DMS79 (cell line): ENCODE measurements at places on chromosomes 4 and X.
A peak's percentile ranks its signal among the peaks of the same experiment; 100 is the strongest.

DNA sequence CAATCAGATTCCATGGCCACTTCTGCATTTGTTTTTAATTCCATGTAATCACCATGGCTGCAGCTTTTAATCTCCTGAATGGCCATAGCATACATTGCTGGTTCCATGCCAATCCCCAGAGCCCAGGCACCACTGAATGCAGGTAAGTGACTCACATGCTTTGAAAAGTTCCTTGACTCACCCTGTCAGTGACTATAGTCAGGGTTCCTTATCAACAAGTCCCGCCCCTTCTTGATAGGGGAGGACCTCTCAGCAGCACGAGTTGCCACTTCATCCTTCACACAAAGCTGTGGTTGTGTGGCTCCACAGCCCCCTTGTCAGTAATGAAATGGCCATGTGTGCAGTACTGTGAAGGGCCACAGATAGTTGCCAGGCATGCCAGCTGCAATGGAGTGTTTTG is 516.6 kb downstream of the PPARGC1A start:
- no peak for DNase-seq

GRCh38 chr4:176005766-176006165 is 59.9 kb upstream of the WDR17 start:
- no peak for DNase-seq

GRCh38 chrX:154064637-154065435 is 32.7 kb downstream of the MECP2 start:
- no peak for DNase-seq

DNA sequence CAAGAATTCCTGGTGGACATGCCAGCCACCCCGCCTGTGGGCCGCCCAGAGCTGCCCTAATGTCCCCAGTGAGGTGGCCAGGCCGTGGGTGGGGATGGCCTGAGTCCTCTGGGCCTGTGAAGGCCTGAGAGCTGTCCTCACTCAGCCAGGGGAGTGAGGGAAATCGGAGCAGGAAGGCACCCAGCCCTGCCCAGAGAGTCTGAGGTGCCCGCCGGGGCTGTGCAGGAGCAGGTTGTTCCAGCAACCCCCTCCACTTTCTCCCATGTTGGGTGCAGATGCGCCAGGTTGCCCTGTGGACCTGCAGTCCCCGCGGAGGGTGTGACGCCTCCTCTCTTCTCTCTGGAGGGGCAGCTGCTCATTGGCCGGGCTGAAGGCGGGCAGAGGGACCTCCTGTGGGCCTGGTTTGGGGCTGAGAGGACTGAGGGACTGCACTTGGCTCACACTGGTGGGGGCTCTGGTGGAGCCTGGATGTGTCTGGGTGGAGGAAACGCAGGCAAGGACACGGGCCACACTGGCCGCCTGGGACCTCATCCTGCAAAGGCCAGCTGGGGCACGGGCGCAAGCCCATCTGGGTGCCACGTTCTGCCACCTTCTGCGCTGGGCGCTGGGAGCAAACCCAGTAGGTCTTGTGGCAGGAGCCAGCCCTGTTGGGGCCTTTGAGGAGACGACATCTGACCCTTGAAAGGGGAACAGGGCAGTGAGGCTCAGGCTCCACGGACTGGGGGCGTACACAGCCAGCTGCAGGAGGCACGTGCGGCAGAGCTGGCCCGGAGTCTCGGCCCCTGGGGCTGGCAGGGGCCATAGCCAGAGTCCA is 14.0 kb downstream of the DOK7 start:
- no peak for DNase-seq

DNA sequence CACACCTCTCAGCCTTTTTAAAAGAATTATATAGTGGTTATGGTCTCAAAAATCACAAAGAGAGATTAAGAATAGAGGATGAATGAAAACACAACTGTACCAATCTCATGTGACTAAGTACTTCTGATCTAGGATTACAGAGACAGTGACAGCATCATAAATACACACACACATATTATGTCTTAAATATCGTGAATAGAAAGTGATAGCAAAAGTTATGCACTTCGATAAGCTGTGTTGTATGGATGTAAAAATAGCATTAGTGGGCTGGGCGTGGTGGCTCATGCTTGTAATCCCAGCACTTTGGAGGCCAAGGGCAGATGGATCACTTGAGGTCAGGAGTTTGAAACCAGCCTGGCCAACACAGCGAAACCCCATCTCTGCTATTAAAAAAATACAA is 25.0 kb downstream of the GYPA start:
- no peak for DNase-seq

GRCh38 chrX:119685225-119686066 is 7.5 kb downstream of the SEPTIN6 start:
- no peak for DNase-seq

DNA sequence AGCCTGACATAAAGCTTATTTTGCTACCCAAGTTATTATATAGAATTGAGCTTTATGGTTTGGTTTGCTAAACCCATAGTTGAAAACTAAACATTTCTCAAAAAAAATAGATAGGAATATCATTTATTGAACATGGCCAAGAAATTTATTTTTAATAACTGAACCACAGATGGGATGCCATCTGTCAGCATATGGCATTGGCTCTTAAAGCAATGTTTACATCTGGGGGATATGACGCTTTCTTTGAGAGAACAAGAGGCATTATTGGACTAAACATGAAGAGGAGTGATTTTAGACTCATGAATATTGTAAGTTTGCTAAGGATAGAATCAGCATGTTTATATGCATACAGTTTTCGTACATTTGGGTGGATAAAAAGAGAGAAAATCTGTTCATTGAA is 132.6 kb upstream of the SLIT2 start:
- no peak for DNase-seq

DNA sequence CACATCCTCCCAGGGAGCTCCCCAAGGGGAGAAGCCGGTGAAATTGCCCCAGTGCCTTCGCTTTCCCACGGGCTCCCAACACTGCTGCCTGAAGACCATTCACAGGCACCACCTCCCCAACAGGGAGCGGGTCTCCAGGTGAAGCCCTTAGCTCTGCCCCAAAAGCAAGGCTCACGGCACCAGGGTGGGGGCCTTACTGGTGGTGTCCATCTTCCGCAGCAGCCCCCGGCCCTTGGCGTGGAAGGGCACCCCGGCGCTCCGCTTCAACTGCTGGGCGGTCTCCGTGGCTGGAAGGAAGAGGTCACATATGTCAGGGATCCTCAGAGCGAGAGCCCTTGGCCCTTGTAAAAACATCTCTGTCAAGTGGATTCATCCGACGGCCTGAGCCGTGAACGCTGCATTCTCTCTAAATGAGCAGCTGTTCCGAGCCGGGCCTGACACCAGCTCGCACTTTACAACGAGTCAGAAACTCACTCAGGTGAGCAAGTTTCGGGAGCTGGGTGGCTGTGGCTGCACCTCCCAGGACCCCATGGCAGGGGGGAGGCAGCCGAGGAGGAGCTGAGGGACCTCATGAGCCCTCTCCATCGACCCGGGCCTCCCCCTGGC is 20.9 kb downstream of the NELFA start:
- no peak for DNase-seq

- DNase-seq = no peak
These were observed 98.7 kb upstream of the KIT start for GRCh38 chr4:54558889-54559677.

DNA sequence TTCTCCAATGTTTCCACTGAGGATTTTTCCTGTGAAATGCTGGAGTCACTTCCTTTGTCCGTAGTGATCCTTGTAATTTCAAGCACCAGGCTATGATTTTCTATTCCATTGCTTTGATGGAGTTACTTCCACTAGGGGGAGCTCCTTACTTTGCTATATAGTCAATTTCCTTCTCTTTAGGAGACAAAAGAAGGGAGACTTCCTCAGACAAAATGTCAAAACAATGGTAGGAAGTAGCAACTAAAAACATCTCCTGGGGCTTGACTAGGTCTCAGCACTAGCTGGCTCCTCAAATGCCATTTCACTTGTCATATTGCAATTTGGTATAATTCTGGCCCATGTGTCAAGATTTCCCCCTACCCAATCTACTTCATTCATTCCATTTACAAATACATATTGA is 24.1 kb downstream of the ZCCHC12 start:
- DNase-seq = peak; percentile 17
